Endodermal cell (in vitro differentiated cells): ENCODE measurements at places on chromosomes 5 and 9.

DNA sequence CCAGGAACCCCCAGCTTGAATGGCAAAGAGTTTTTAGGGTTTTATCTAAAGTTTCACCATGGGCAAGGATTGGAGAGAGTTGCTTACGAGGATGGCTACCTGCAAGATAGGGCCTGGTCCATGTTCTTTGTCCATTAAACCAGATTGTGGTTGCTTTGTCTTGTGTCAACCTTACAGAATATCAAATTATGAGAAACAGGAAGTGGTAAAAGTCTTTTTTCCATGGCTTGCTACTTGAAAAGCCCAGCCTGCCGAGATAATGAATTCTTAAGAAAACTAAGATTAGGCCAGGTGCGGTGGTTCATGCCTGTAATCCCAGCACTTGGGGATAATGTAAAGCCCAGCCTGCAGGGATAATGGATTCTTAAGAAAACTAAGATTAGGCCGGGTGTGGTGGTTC, 24.4 kb downstream of the ZNF474 start:
- no peak for DNase-seq

- peak; percentile 83 for DNase-seq
Observed at GRCh38 chr9:77883846-77884771, 147.5 kb downstream of the GNAQ start.

DNA sequence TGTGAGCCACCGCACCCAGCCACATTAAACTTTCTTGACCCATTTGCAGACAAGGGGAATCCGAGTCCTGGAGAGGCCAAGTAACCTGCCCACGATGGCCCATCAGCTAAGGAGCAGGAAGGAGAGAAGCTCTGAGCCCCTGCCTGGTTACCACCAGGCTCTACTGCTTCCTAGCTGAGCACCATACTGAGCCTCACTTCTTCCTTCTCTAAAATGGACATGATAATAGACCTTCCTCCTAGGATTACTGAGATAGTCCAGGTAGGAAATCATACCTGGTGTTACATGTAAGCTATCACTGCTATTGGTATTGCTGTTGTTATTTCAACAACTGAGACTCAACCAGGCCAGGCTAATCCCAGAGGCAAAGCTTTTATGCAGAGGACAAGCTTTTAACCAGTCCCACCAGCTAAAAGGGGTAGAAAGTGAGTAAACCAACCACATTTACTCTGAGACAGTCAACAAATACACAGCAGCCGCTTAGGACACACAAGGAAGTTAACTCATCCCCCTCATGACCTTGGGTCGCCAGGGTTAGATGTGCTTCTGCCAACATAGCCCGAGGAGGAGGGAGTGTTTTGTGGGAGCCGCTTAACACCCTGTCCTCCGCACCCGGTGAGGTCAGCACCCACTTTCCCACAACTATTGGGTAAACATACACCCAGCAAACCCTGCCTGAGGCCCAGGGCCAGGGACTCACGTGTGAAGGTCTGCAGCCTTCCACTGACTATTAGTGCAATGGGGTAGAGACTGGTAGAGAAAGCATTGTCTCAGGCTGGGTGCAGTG, 20.6 kb upstream of the PTGES start:
- no peak for DNase-seq

DNA sequence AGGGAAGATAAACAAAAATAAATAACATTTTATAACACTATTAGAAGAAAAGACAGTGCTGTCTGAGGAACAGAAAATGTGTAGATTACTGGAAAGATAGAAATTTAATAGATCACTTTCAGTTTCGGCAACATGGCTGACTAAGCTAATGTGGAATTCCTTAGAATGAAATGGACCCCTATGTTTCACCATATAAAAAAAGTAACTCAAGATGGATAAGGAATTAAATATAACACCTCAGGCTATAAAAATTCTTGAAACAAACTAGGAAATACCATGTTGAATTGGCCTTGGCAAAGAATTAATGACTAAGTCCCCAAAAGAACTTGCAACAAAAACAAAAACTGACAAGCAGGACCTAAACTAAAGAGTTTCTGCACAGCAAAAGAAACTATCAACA, 558.3 kb downstream of the CHSY3 start:
- DNase-seq = no peak

- DNase-seq = no peak
Observed at GRCh38 chr5:128258372-128258771, 174.8 kb downstream of the SLC12A2 start.
